ENCODE measurements at places on chromosomes 13 and 19. TPM values are rescaled to one million over a fixed set of nuclear protein-coding genes. Genes with fewer than 3 reads are reported as not detected.

KLF12 gene
- 12.9 TPM for total RNA-seq

GJB2 gene
- 4.9 TPM for total RNA-seq

NBEA gene
- 16.7 TPM for total RNA-seq

CAPN12 gene
- total RNA-seq = 27.6 TPM

MED16 gene
- total RNA-seq = 63.7 TPM

KEAP1 gene
- total RNA-seq = 52.6 TPM

SPRYD7 gene
- total RNA-seq = 9.4 TPM

ADGRE3 gene
- total RNA-seq = not detected

ARHGAP33 gene
- total RNA-seq = 17.8 TPM

IGFL3 gene
- not detected for total RNA-seq

ZNF14 gene
- total RNA-seq = 15.3 TPM

LRG1 gene
- total RNA-seq = 19.4 TPM

SPACA4 gene
- total RNA-seq = not detected

LINGO3 gene
- not detected for total RNA-seq

LGALS16 gene
- not detected for total RNA-seq

NXNL1 gene
- not detected for total RNA-seq

OR7D2 gene
- not detected for total RNA-seq

NKPD1 gene
- 0.60 TPM for total RNA-seq

URI1 gene
- total RNA-seq = 75.8 TPM

FPR1 gene
- total RNA-seq = 4.3 TPM

TSSK6 gene
- total RNA-seq = 3.4 TPM

PEAK3 gene
- total RNA-seq = 0.99 TPM

S1PR5 gene
- 4.6 TPM for total RNA-seq

TJP3 gene
- 59.7 TPM for total RNA-seq

TMEM143 gene
- 6.7 TPM for total RNA-seq

C19orf67 gene
- not detected for total RNA-seq

CLEC4G gene
- 0.57 TPM for total RNA-seq

ZNF93 gene
- 11.4 TPM for total RNA-seq

MAP4K1 gene
- total RNA-seq = 9.0 TPM

KIR2DL3 gene
- not detected for total RNA-seq

PDE4A gene
- 9.4 TPM for total RNA-seq

KLK2 gene
- not detected for total RNA-seq

FLT1 gene
- 51.1 TPM for total RNA-seq

SPC24 gene
- 1.4 TPM for total RNA-seq

LGALS4 gene
- total RNA-seq = 9.2 TPM

KLK6 gene
- total RNA-seq = not detected

C19orf73 gene
- total RNA-seq = 2.4 TPM

GPR18 gene
- 0.26 TPM for total RNA-seq

ZNF793 gene
- 19.7 TPM for total RNA-seq

MYPOP gene
- 5.5 TPM for total RNA-seq

All from ureter (tissue), 1 donor.